ENCODE measurements at places on chromosomes 3 and 15.

- DNase-seq = no peak
These were observed 51.3 kb downstream of the DHX30 start for GRCh38 chr3:47854267-47854666.

- DNase-seq = no peak
These were observed 543.3 kb downstream of the ZBBX start for GRCh38 chr3:166836836-166837235.

DNA sequence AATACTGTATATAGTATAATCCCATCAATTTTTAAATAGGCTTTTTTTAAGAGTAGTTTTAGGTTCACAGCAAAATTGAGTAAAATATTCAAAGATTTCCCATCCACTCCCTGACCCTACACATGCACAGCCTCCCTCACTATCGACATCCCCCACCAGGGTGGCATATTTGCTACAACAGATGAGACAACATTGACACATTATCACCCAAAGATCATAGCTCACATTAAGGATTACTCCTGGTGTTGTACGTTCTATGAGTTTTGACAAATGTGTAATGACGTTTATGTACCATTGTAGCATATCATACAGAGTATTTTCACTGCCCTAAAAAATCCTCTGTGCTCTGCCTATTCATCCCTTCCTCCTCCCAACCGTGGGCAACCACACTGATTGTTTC, 39.3 kb downstream of the LHFPL4 start:
- no peak for DNase-seq

DNA sequence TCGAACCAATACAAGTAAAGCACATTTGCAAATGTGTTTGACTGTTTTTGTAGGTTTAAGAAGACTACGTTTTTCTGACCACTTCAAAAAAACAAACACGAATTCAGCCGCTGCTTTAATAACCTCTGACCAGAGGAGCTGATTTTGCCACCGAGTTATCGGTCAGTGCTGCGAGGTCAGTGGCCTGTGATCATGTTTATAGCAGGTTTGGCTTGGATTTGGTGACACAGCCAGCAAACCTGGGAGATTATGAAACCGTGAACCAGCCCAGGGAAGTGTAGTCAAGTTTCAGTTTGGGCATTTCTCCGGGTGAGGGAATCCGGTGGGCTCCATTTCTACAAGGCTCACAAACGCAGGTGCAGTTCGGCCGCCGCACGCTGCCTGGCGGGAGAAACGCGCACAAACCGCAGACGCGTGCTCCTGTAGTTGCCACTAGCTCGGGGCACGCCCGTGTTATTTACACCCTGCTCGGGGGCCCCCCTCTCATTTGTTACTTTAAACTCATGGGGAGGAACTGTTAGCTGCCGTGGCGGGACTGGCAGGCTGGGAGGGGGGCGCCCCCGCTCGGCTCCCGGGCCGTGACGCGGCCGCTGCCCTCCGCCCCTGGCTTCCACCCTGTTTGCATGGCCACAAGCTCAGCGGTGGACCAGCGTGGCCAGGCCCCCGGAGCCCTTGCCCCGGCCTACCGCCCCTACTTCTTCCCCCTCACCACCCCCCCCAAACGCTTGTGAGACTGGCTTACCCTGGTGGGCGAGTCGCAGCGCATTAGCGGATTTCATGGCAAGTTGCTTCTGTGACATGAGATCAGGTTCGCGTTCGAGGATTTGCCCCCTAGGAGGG, 13.6 kb upstream of the ONECUT1 start:
- no peak for DNase-seq

All from NCI-H1436 treated with DMSO at 0.1 percent for 48 hours (cell line).